Foreskin keratinocyte (primary cell): ENCODE measurements at places on chromosomes 5 and 9. TPM values are rescaled to one million over a fixed set of nuclear protein-coding genes. Genes with fewer than 3 reads are reported as not detected.

AK8 gene
- total RNA-seq = 0.14 TPM in 2 replicates

AGXT2 gene
- not detected in 2 replicates for total RNA-seq

RNF224 gene
- not detected in 2 replicates for total RNA-seq

MAST4 gene
- total RNA-seq = 26.4 and 28.3 TPM in 2 replicates

IL13 gene
- not detected in 2 replicates for total RNA-seq

DDX4 gene
- total RNA-seq = not detected in 2 replicates

PRR16 gene
- total RNA-seq = 0.07 TPM in 1 of 2 replicates, not detected in the other

TEK gene
- total RNA-seq = 0.04 and 0.10 TPM in 2 replicates

CKMT2 gene
- total RNA-seq = not detected in 2 replicates

HARS1 gene
- total RNA-seq = 89.8 and 91.4 TPM in 2 replicates

CCDC183 gene
- not detected in 2 replicates for total RNA-seq

CERCAM gene
- total RNA-seq = 39.7 and 46.4 TPM in 2 replicates

DBH gene
- not detected in 2 replicates for total RNA-seq

HTR1A gene
- not detected in 2 replicates for total RNA-seq

CCDC180 gene
- 0.42 and 0.54 TPM in 2 replicates for total RNA-seq

GTF2H2 gene
- 16.7 and 22.6 TPM in 2 replicates for total RNA-seq

IFNB1 gene
- not detected in 2 replicates for total RNA-seq

PKD2L2 gene
- total RNA-seq = not detected in 2 replicates

FGFR4 gene
- 5.5 and 8.3 TPM in 2 replicates for total RNA-seq

CENPH gene
- total RNA-seq = 33.6 and 37.9 TPM in 2 replicates

PCDHGA11 gene
- total RNA-seq = 1.7 and 2.7 TPM in 2 replicates

ITGA2 gene
- 78.7 and 140 TPM in 2 replicates for total RNA-seq

NOXA1 gene
- 0.39 and 0.88 TPM in 2 replicates for total RNA-seq

ADAMTS6 gene
- total RNA-seq = 19.6 and 23.2 TPM in 2 replicates

ZNF484 gene
- 8.2 and 9.5 TPM in 2 replicates for total RNA-seq

ACTBL2 gene
- 0.04 TPM in 1 of 2 replicates, not detected in the other for total RNA-seq

FOXD4 gene
- total RNA-seq = 0.10 and 0.14 TPM in 2 replicates

QSOX2 gene
- 11.9 and 13.6 TPM in 2 replicates for total RNA-seq

KCNV2 gene
- total RNA-seq = not detected in 2 replicates

QRFP gene
- not detected in 2 replicates for total RNA-seq

PCDHA1 gene
- total RNA-seq = not detected in 2 replicates

PCDHB5 gene
- total RNA-seq = 0.04 and 0.10 TPM in 2 replicates

TSSK1B gene
- total RNA-seq = 0.10 and 0.14 TPM in 2 replicates

PCDHB4 gene
- not detected in 2 replicates for total RNA-seq
